ENCODE measurements at places on chromosomes 6 and 20.

GRCh38 chr6:105592329-105592728, 189.4 kb upstream of the PREP start:
- no peak for DNase-seq

DNA sequence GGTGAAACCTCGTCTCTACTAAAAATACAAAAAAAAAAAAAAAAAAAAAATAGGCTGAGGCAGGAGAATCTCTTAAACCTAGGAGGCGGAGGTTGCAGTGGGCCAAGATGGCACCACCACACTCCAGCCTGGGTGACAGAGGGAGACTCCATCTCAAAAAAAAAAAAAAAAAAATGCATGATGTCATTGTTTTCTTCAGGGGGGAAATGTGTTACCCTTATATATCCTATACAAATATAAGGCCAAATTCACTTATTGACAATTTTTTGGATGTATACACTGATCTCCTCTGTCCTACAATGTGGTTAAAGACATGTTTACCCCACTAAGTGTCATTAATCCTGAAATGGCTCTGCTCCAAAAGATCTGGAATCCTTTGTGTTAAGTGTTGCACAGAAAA, 73.1 kb downstream of the TPBG start:
- DNase-seq, result no peak

GRCh38 chr6:84554074-84554473, 210.3 kb downstream of the TBX18 start:
- no peak for DNase-seq

- no peak for DNase-seq
These were observed 100.7 kb downstream of the ANKRD60 start for GRCh38 chr20:58127701-58128111.

DNA sequence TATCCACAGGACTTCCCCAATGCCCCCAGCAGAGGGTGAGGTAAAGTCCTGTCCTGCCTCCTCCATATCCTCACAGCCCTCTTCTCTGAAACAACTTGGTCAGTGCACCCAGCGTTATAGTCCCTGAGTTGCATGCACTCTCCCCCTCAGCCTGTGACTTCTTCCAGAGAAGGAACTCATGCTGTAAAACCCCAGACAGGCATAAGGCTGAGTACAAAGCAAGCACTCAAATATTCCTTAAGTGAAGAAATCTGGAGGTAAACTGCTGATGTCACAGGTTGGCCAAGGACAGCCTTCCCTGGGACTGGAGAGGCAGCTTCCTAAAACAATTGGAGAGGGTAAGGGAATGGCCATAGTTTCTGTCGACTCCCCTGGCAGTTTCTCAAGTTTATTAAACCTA, 12.9 kb upstream of the SRPK1 start:
- no peak for DNase-seq

- no peak for DNase-seq
These were observed 39.7 kb downstream of the FRMD1 start for GRCh38 chr6:168039301-168039700.

DNA sequence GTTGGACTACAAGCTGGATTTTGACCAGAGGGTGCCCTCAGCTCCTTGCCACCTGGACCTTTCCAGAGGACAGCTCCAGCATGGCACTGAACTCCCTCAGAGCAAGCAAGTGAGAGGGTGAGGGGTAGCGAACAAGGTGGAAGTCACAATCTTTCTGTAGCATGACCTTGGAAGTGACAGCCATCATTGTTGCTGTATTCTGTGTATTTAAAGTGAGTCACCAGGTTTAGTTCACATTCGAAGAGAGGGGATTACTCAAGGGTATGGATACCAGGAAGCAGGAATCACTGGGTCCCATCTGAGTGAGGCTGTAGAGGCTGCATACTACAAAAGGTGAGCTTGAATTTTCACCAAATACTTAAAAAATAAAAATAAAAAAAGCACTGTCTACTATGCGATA, 280.0 kb upstream of the SPTLC3 start:
- no peak for DNase-seq

- DNase-seq, result no peak
These were observed 26.6 kb upstream of the SUMO4 start for GRCh38 chr6:149373511-149373910.

GRCh38 chr20:8809107-8809953, 259.6 kb upstream of the PLCB4 start:
- DNase-seq, result no peak

GRCh38 chr6:139983555-139984276, 609.3 kb upstream of the CITED2 start:
- no peak for DNase-seq
